Mesothelial cell of epicardium (in vitro differentiated cells): ENCODE measurements at places on chromosomes 7 and 10.

DNA sequence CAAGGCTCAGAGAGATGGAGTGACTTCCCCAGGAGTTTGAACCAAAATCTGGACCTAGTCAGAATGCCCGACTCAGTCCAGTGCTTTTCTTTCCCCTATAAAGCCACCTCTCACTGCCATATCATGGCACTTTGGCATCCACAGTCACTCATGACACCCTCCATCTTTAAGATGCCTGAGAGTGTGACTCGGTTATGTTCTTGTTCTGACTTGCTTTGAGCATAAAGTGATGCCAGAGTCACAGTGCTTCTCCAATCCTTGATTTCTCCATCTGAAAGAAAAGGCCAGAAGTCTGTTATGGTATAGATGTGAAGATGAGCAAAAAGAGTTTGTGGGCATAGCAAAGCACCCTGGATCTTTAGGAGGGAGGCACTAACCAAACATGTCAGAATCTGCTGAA lies 538.1 kb downstream of the SORCS1 start:
- DNase-seq, result no peak

DNA sequence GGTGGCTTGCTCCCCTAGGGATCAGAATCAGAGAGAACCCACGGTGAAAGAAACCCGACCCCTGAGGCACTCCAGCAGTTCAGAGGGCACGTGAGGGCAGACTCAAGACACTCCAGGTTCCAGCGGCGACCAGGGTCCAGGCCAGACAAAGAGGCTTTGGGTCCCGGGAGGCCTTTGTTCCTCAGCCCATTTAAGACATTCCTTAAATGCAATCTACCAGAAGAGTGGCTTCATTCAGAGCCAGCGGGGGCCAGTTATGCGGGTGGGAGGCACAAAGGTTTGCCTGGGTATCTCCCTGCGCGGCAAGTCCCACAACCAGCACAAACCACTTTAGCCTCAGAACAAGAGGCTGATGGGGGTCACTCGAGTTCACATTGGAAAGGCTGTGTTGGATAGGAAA lies 53.6 kb downstream of the AFAP1L2 start:
- no peak for DNase-seq

GRCh38 chr10:79316671-79317431 lies 30.4 kb upstream of the PPIF start:
- no peak for DNase-seq

- DNase-seq, result no peak
Measured at GRCh38 chr10:122855745-122856144, 10.1 kb upstream of the CUZD1 start.

GRCh38 chr7:3265388-3265787 lies 35.7 kb upstream of the SDK1 start:
- no peak for DNase-seq

GRCh38 chr10:75239096-75239790 lies 3.5 kb upstream of the COMTD1 start:
- no peak for DNase-seq
